DMS79 (cell line): ENCODE measurements at places on chromosomes 1 and 21.
A peak's percentile ranks its signal among the peaks of the same experiment; 100 is the strongest.

- no peak for DNase-seq
Measured at GRCh38 chr21:43001316-43001715, 27.0 kb downstream of the PKNOX1 start.

DNA sequence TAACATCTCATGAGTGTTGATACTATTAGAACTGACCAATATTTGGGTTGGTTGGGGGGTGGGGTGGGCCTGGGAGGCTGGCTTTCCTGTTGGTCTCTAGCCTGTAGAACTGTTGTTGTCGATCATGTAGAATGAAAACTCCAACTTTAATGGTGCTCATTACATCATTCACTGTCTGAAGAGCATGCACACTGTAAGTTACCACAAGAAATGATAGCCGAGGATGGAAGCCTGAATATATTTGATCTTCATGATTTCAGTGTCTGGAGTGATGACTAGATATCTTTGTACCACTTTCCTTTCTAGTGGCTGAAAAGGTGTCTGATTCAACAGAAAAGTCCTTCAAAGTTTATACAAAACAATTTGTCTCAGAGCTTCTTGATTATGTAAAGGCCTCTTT lies 123.6 kb downstream of the XCL2 start:
- DNase-seq, result no peak

GRCh38 chr1:52111492-52111891 lies 30.4 kb upstream of the ZFYVE9 start:
- DNase-seq, result no peak

DNA sequence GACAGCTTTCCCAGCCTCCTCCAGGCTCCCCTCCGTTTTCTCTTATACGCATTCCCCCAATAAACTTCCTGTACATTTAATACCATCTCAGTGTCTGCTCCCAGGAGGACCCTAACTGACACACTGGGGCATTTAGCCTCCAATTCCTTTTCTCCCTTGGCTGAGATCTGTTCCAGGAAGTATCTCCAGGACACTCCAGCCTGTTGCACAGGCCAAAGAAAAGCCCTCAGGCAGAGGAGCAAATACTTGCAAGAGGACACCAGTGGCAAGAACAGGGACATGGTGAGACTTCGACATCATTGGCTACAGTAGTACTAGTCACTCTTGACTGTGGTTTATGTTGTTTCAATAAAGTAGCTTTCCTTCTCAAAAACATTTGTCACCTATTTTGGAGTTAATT lies 4.7 kb upstream of the SYNJ1 start:
- no peak for DNase-seq

GRCh38 chr21:38908537-38908936 lies 102.8 kb downstream of the ETS2 start:
- no peak for DNase-seq

GRCh38 chr1:66290761-66291530 lies 243.0 kb upstream of the SGIP1 start:
- no peak for DNase-seq

- DNase-seq, result no peak
Measured at GRCh38 chr1:788835-789234, 102.4 kb upstream of the OR4F16 start.

- DNase-seq, result peak; percentile 53
Measured at GRCh38 chr21:41283211-41283818, 33.3 kb upstream of the FAM3B start.

DNA sequence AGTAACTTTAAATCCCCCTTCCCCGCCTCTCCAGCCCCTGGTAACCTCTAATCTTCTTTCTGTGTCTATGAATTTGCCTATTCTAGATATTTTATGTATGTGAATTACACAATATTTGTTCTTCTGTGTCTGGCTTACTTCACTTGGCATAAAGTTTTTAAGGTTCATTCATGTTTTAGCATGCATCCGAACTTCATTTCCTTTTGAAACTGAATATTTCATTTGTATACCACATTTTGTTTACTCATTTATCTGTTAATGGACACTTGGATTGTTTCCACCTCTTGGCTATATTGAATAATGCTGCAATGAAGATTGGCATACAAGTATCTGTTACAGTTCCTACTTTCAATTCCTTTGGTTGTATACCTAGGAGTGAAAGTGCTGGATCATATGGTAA lies 205.3 kb downstream of the TM2D1 start:
- no peak for DNase-seq

GRCh38 chr1:169340882-169341281 lies 26.7 kb downstream of the NME7 start:
- DNase-seq, result no peak

DNA sequence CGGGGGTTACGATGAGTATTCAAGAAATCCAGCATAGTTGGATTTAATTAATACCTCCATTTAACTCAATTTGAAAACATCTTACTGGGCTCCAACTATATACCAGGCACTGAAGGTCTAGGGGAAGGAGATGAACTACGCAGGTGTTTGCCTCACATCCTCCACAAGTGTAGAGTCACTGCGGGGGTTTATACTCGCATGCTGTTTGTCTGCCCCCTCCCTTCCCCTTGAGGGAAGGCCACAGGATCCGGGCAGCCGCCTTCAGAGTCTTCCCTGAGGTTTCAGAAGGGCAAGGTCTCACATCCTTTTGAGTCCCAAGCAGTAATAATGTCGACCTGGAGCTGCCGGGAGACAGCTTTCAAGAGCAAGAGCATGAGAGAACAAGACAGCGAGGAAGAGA lies 142.4 kb upstream of the GALNT2 start:
- no peak for DNase-seq

GRCh38 chr1:200253774-200254495 lies 155.9 kb downstream of the ZNF281 start:
- DNase-seq, result no peak

DNA sequence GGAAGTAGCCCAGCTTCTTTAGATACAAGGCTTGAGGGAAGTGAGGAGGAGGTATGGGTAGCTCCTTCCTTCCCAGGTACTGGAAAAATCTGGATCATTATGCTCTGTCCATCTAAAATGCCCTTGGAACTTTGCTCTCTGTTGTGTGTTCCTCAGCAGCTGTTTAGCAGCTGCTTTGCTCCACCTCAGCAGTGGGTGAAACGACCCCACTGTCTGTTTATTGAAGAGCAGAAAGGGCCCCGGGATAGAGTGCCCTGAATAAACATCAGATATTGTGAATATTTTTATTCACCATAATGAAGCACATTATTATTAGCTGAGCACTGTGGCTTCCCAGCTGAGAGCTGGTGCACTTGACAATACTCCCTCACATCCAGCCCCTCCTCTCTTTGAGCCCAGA lies 237.9 kb downstream of the PBX1 start:
- DNase-seq, result no peak

DNA sequence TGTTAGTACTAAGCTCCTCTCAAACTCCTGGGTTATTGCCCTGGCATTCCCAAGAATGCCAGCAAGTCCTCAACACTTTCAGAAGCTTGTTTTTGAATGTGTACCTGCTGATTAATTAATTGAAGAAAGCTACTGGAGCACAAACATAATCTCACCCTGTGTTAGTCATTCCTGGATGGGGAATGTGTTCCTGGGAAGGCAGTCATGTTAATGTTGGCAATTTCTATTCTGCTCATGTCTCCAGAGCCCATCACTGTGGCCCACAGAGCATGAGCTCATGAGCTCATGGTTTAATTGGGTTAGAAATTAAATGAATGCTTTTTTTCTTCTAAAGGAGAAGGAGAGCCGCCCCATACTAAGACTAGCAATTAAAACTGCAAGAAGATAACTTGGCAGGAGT lies 31.9 kb upstream of the KCNA3 start:
- no peak for DNase-seq

DNA sequence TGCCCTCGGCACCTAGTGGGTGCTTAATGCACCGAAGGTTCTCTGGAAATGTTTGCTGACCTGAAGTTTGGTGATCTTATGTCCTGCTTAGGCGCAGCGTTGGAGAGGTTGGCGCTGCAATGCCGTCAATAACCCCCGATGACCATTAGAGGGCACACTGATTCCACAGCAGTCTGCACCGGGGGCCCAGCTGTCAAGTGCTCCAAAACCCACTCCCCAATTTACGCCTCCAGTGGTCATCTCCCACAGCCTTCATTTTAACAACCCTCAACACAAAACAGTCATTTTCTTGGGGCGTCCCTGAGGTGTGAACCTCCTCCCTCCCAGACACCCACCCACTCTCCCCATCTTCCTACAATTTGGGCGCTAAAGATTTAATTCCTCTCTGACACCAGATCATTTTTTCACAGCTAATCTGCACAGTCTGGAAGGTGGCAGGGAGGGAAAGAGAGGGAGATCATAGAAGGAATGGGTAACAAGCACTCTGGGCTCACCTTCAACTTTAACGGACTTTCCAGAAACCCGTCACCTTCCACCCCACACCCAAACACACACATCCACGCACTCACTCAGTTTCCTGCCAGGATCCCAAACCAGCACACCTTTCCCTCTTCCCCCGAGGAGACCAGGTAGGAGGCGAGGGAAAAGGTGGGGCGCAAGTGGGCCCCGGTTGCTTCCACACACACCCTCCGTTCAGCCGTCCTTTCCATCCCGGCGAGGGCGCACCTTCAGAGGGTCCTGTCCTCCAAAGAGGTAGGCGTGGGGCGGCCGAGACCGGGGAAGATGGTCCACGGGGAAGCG lies 570 bp upstream of the NPR1 start:
- DNase-seq, result no peak

DNA sequence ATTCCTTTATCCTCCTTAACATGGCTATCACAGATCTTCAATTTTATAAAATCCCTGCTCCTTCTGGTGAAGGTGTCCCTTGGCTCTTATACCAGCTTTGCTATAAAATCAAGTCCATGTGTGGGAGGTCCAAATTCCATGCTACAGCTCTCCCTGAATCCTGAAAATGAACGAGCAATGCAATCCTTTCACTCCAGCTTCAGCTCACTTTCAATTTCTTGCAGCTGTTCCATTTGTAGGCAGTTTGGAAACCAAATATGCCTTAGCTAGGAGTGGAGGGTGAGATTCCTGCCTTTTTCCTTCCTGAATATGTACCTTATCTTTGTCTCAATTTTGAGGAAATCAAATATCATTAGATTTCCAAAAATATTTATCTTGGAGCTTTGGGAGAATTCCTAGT lies 402.6 kb downstream of the TTLL7 start:
- DNase-seq, result no peak

- no peak for DNase-seq
Measured at GRCh38 chr1:11720525-11720924, 15.4 kb upstream of the AGTRAP start.

GRCh38 chr1:215660259-215660658 lies 93.2 kb downstream of the KCTD3 start:
- DNase-seq, result no peak

DNA sequence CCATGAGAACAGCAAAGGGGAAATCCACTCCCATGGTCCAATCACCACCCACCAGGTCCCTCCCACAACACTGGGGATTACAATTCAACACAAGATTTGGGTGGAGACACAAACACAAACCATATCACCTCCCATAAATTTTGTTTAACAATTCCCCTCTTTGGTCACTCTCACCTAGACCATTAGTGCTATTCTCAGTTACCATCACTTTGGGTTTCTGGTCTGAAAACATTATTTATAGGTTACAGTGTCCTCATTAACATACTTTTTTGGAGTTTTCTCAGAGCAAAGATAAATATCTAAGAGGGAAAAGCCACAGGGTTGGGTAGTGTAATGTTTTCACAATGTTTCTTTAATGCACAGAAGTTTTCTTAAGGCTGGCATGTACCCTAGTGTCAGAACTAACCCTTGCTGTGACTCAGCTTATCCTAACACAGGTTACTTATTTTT lies 47.7 kb upstream of the DNAH14 start:
- DNase-seq, result no peak

DNA sequence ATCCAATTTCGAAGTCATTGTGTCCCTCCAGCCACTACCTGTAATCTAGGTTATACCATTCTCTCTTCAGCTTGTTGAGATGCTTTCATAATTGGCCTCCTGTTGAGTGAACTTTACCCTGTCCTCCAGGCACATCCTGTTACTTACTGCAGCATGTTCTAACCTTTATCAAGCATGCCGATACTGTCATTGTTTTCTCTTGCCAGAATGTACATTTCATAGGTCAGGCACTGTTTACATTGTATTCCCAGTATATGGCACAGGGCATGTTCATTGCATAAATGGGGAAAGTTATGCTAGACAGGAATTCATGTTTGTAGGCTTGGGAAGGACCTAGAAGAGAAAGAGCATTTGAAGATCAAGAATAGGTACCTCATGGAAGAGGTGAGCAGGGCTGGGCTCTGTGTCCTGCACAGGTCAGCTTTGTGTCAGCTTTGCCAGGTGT lies 10.2 kb downstream of the CXADR start:
- DNase-seq, result no peak

DNA sequence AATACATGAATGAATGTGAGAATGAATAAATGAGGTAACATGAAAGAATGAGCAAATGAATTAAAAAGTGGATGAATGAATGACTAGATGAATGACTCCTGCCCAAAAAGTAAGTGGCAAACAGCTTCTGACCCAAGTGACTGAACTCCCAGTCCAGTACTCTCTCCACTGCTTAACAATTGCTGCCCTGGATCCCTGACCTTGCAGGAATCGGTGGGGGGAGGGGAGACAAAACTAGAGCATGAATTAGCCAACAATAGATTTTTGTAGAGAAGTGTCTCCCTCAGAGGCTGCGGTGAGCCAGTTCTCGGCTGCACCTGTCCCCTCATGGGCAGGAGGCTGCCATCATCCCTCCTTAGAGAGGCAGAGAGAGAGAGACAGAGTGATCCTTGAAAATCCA lies 5.9 kb upstream of the GRIK3 start:
- peak; percentile 98 for DNase-seq

GRCh38 chr1:161187311-161187710 lies 10.0 kb upstream of the B4GALT3 start:
- no peak for DNase-seq
